Kidney glomerular epithelial cell (primary cell): ENCODE measurements at places on chromosomes 12 and 14.

- DNase-seq, result no peak
These were observed 73.4 kb downstream of the SLC38A4 start for GRCh38 chr12:46752396-46752795.

DNA sequence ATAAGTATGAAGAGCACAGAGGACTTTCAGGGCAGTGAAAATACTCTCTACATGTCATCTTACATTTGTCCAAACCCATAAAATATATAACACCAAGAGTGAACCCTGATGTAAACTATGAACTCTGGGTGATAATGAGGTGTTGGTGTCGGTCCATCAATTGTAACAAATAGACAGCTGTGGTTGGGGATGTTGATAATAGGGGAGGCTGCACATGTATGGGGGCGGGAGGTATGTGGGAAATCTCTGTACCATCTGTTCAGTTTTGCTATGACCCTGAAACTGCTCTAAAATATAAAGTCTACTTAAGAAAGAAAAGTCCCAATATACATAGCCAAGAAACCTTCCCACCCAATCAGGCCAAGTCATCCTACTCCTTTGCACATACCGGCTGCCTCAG lies 88.5 kb downstream of the GPR135 start:
- no peak for DNase-seq

DNA sequence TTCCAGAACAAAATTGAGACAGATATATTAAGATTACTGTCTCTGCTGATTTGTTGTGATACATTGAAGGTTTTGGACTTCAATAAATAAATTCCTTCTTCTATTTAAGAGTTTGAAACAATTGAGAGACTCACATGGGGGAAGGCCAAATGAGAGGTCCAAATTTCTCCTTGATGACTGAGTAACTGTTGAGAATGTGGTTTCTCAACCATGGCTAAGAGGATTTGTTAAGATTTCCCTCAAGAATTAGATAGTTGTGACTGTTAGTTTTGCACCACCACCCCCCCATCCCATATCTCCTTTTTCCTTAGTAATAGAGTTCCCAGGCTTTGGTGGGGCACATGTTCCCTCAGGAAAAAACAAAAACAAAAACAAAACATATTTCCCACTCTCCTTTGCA lies 47.7 kb upstream of the IGF1 start:
- DNase-seq, result no peak

GRCh38 chr12:65189028-65189718 lies 19.8 kb downstream of the LEMD3 start:
- DNase-seq, result no peak

- no peak for DNase-seq
These were observed 65.6 kb downstream of the FBXL14 start for GRCh38 chr12:1528791-1529190.

DNA sequence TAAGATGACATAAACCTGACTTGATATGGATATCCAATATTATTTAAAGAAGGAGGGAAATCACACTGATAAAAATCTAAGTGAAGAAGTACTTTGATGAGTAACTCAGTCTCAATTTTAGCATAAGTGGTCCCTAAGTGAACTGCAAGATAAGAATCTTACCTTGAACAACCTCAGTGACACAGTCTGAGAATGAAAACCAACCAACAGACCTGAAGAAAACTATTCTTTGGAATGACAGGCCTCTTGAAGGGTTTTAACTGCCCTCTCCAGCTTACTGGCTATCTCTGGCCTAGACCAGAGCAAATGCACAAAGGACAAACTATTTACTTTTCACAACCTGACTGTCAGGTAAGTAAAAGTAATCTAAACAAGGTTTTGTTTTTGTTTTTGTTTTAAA lies 44.7 kb downstream of the CPM start:
- DNase-seq, result no peak

- no peak for DNase-seq
These were observed at the start of gene AQP6 for GRCh38 chr12:49972641-49973360. AQP6 (plus strand) TSS chr12:49972947; CDS start chr12:49973174, 227 bp downstream.

DNA sequence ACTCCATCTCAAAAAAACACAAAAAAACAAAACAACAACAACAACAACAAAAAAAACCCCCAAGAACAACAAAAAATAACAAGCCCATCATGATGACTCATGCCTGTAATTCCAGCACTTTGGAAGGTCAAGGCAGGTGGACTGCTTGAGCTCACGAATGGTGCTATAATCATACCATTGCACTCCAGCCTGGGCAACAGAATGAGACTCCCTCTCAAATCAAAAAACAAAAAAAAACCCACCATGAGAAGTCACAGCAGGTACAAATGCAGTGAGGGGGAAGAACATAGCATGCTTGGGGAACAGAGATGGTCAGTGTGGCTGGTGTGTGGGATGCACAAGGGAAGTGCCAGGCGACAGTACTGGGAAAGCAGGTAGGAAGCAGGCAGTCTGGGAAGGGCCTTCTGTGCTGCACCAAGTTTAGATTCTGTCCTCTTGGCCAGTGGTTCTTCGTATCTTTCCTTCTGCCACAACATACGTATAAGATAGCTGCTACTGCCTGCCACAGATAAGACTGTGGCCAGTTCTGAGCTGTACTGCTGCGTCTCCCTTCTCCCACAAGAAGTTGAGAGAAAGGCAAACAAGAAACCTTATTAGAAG lies 28.0 kb downstream of the ATG14 start:
- DNase-seq, result no peak

- DNase-seq, result peak; percentile 27
These were observed 1.2 kb upstream of the WSB2 start for GRCh38 chr12:118061873-118062843.

DNA sequence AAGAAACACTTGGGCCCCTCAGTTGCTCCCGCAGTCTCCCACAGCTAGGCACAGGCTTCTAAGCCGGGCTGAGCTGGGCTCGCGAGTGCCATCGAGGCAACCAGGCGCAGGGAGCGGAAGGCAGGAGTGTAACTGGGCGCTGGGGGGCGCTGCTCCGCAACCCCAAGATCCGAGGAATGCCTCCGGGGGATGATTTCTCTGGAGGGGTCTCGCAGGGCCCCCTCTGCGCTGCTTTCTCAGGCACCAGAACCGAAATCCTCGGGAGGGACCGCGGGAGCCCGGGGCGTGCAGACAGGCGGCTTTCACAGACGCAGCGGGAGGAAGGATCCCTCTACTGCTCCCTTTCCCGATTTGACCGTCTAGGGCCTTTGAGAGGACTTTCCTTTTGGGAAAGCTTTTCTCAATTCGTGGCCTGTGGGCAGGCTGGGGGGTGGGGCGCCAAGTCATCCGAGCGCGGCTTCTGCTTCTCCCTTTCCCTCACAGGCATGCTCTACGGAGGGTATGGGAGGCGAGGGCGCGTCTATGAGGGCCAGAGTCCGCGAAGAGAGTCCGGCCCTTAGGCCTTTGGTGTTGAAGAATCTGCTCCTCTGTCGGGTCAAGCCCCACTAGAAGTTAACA lies 4.3 kb upstream of the NKX2-1 start:
- DNase-seq, result no peak

GRCh38 chr12:27709932-27710591 lies 570 bp upstream of the MRPS35 start:
- peak; percentile 83 for DNase-seq

DNA sequence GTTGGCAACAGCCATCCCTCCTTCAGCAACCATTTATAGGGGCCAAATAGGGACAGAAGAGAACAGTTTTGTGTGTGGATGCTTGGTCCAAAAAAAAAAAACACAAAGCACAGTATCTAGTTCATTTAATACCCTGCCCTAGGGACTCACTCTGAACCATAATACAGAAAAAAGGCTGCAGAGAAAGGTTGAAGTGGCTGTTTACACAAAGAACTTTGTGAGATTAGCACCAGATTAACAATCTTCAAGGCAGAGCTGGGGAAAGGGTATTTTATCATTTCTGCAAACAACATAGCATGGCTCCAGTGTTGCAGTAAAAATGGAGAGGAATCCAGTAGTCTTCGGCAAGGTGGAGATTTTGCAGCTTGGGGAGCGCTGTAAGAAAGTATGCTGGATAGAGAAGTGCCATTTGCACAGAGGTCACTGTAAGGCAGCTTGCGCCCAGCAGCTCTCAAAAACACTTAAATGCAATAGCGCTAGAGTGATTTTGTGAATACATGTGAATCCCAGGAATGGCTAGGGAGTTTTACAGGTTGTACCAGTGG lies 124.2 kb upstream of the PLEKHA5 start:
- no peak for DNase-seq

GRCh38 chr12:131893605-131894312 lies 663 bp upstream of the ULK1 start:
- no peak for DNase-seq

- no peak for DNase-seq
These were observed 141.9 kb upstream of the C14orf180 start for GRCh38 chr14:104437703-104438102.

GRCh38 chr12:26287671-26288381 lies 92.5 kb downstream of the SSPN start:
- peak; percentile 95 for DNase-seq

DNA sequence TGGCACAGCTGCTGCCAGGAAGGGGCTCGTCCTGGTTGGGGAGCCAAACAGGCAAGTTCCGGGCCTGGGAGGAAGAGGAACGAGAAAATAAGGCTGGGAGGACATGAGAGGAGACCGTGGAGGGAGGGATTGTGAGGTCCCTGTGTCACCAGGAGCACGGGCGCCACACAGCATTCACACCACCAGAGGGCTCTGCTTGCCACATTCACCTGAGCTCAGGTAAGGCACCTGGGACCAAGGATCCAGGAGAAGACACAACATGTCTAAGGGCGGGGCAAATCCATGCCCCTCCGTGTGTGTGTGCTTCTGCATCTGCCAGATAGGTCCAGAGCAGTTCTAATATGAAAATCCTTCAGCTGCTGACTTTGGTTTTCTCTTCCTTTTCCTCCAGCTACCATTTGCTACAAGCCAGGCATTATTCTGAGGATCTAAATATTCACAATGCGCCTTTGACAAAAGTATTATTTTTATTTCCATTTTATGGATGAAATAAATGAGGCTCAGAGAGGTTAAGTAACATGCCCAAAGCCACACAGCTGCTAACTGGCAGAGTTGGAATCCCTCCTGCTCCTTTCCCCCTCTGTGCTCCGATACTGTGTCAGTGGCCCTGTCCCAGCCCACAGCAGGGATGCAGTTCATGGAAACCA lies 14.6 kb downstream of the RAPGEF3 start:
- DNase-seq, result no peak

DNA sequence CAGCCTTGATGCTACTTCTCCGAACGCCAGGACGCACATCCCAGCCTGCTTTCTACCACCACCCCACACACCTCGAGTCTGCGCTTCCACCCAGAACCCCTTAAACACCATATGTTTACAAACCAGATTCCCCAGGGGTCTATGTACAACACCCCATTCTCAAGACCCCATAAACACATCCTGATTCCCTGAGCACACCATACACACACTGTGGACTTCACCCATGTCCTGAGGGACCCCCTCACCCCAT lies 733 bp downstream of the TTC7B start:
- DNase-seq, result no peak

DNA sequence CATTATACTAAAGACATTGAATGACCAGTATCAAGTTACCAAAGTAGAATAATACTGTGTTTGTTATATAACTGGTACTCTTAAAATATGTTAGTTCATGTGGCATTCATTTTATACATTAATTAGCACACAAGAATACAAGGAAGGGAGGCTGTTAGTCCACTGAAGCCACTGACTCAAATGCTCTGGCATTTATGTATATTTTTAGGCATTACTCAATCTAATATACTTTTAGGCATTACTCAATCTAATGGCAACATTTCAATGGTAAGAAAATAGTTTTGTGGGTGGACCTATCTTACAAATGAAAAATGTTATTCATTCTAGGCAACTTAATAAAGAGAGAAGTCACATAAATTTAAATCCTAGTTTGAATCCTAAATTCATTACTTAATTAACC lies 874.4 kb upstream of the USP15 start:
- DNase-seq, result no peak

DNA sequence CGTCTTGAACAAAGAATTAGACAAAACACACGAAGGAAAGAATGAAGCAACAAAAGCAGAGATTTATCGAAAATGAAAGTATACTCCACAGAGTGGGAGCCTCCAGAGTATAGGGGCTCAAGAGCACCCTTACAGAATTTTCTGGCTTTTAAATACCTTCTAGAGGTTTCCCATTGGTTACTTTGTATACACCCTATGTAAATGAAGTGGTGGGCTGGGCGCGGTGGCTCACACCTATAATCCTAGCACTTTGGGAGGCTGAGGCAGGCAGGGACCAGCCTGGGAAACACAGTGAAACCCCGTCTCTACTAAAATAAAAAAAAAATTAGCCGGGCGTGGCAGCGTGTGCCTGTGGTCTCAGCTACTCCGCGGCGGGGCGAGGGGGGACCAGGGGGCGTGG lies 13.1 kb upstream of the DNM1L start:
- no peak for DNase-seq

DNA sequence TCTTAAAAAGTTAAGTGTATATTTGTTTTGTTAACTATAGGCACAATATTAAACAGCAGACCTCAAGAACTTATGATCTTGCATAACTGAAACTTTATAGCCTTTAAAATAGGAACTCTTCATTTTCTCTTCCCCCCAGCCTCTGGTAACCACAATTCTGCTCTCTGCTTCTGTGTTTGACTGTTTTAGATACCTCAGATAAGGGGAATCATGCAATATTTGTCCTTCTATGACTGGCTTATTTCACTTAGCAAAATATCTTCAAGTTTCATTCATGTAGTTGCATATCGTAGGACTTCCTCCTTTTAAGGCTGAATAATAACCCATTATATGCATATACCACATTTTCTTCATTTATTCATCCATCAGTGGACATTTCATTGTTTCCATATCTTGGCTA lies 131.3 kb downstream of the PTPRO start:
- no peak for DNase-seq

- DNase-seq, result no peak
These were observed 52.1 kb downstream of the RCOR1 start for GRCh38 chr14:102644523-102644922.

GRCh38 chr14:59189091-59189785 lies 771 bp downstream of the DAAM1 start:
- DNase-seq, result peak; percentile 74

DNA sequence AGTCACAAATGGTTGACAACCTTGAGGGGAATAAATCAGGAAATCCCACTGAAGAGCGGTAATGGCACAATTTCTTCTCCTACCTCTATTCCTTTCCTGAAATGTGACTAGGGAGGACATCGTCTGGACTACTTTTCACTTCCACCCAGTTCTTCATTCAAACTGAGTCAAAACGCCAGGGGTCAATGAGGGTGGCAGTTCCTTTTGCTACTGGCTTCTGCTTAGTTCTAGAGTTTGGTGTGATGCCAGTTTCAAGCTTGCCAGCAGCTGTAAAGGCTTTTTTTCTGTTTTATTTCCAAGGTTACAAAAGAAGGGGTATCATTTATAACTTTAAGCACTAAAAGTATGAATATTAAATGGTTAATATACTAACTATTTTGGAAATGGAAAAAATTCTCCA lies 286.5 kb downstream of the SOX5 start:
- DNase-seq, result no peak

DNA sequence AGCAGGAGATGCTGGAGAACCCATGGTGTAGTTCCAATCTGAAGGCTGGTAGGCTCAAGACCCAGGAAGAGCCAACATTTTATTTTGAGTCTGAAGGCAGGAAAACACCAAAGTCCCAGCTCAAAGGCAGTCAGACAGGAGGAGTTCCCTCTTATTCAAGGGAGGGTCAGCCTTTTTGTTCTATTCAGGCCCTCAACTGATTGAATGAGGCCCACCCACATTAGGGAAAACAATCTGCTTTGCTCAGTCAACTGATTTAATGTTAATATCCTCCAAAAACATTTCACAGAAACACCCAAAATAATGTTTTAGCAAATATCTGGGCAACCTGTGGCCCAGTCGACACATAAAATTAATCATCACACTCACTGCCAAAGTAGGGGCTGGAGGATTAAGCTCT lies 130.8 kb downstream of the LMNTD1 start:
- DNase-seq, result no peak

GRCh38 chr12:131162113-131162512 lies 208.4 kb downstream of the ADGRD1 start:
- no peak for DNase-seq
